ENCODE measurements at places on chromosomes 1 and 21.

DNA sequence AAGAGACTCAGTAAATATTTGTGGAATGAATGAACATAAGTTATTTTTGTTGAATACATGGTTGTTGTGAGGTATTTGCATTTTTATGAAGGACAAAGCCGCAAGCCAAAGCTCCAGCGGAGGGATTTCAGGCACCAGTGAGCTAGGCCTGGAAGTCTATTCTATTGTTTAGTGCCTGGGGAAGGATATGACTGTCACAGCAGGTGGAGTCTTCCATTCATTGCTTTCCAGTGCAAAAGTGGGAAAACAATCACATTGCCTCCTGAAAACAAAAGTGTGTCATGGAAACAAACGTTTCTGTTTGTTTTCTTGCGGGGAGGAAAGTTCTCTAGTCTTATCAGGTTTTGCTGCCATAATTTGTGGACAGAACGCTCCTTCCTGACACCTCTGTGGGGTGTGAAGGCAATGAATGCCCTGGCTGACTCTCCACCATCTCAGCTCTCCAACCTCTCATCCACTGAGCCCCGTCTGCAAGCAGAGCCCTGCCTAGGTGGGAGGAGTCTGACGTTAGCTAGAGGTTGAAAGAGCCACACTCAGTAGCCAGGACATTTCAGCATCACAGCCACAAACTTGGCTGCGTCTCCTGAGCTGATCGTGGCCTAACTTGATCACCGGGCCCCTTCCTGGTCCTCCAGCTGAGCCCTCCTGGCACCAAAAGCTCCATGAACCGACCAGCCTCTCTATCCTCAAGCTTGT is 739.1 kb downstream of the MATN1 start:
- DNase-seq, result no peak

DNA sequence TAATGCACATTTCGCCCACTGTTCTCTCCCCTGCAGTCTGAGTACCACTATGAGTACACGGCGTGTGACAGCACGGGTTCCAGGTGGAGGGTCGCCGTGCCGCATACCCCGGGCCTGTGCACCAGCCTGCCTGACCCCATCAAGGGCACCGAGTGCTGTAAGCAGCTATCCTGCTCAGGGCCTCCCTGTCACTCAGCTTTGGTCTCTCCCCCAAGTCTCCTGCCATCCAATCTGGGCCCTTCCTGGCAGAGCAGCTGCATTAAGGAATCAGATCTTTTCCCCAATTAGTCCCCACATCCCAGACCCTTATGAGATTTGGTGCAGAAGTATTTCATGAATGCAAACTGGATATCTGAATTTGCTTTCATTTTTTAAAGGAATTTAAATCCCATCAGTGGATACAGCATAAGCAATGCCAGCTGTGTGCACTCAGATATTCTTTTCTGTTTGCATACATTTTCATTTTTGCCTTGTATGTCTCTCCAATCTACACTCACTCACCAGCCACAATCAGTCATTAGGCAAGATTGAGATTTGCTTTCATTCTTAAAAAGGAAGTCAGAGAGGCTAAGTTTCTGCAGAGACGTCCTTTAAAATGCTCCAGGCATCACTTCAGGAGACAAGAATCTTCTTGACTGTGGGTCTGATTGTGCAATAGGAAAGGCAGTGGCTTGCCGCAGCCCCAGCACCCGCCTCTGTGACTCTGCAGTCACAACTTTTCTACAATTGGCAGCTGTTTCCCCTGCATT is 48.1 kb downstream of the ELAPOR1 start:
- DNase-seq, result no peak

GRCh38 chr1:43171312-43171875 is 696 bp downstream of the EBNA1BP2 start:
- no peak for DNase-seq

- no peak for DNase-seq
Observed at GRCh38 chr21:26282058-26282457, 111.5 kb upstream of the APP start.

- DNase-seq, result peak; percentile 71
Observed at GRCh38 chr1:10209905-10210810, at the start of gene KIF1B. Gene KIF1B (plus strand): TSS chr1:10210570. CDS start chr1:10232329, 21,759 bp downstream.

DNA sequence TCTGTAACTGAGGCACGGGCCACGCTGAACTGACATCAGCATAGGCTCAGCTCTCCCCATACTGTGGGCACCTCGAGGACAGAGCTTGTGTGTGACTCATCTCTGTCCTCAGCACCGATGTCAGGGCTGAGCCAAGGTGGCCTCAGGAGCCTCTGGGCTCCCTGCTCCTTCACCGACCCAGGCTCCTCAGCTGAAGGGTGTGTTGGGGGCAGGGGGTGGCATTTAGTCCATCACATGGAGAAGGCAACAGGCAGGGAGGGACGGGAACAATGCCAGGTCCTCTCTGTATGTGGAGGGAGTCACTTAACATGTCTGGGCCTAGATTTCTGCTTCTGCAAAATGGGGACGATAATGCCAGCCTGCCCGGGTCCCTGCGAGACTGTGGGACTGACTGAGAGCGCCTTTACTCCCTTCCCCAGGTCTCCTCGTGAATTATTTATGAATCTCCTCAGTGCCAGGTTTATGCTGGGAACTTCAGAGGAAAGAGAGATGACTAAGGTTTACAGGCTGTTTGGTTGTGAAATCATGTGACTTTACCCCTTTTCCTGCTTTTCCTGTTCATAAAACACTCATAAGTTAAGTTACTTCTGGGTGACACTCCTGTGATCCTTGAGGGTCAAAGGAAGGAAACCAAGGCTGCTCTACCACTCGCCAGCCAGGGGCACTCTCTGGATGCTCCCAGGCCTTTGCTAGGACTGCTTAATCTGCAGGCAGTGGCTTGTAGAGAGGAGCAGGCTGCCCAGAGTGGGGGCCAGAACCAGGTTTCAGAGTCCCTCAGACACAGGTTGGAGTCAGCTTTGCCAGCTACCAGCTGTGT is 16.2 kb downstream of the TTC39A start:
- no peak for DNase-seq

DNA sequence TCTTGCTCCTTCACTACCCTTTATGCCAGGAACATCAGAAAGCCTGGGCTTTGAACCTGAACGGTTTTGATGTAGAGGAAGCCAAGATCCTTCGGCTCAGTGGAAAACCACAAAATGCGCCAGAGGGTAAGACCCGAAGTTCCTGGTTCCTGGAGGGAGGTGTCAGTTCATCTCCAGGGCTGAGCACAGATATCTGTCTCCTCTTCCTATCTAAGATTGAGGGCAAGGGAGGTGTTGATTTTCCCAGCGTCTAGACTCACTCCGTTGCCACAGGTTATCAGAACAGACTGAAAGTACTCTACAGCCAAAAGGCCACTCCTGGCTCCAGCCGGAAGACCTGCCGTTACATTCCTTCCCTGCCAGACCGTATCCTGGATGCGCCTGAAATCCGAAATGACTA is 915 bp downstream of the CDC20 start:
- DNase-seq, result no peak

DNA sequence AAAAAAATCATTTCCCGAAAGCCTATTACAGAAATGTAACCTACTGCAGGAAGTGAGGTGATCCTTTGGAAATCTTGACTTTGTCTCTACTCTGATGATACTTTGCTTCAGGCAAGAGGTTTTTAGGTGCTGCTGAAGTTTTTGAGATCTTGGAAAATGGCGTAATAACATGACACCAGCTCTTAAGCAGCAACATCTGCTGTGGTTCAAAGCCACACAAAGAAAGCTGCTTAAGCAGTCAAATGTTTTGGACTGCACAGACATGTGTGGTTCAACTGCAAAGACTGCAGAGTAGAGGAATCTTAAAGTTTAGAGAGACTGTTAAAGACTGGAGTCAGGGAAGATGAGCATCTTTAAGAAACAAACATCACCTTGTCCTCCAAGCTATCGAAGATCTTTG is 139.0 kb downstream of the RASAL2 start:
- no peak for DNase-seq

GRCh38 chr1:53198241-53198651 is 1.6 kb downstream of the CPT2 start:
- DNase-seq, result no peak

- DNase-seq, result no peak
Observed at GRCh38 chr1:159171688-159172501, 480 bp downstream of the CADM3 start.

GRCh38 chr21:27569831-27570230 is 602.9 kb upstream of the ADAMTS5 start:
- no peak for DNase-seq

DNA sequence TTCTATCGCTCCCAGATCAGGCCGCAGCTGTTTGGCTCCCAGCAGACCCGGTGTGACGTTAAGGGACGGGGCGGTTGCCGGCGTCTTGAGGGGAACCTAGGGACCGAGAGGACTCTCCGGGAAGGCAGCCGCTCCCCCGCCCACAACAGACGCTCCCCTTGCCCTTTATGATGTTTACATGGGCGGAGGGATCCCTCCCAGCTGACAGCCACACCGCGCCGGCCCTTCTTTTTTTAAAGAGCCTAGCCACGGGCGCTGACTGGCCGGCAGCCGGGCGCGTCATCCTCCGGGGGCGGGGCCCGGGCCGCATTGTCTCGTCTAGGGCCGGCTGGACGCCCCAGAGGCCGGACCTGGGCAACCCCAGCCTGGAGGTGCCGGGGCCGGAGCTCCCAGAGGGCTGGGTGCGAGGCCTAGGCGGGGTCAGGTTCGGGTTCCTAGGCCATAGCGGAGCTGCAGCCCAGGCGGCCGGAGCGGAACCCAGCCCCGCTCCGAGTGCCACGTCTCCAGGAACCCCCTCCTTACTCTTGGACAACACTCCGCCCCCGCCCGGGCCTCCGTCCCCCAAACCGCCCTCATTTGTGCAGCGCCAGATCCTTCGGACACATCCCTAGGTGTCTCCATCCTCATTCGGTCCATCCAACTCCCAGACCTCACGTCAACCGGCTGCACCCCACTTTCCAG is at the start of gene PCAT6:
Gene PCAT6, plus strand, starts transcription at position 340 of the 681 bp plus-strand sequence.
- DNase-seq, result peak; percentile 79

GRCh38 chr1:67983867-67984266 is 66.6 kb downstream of the DIRAS3 start:
- DNase-seq, result no peak

DNA sequence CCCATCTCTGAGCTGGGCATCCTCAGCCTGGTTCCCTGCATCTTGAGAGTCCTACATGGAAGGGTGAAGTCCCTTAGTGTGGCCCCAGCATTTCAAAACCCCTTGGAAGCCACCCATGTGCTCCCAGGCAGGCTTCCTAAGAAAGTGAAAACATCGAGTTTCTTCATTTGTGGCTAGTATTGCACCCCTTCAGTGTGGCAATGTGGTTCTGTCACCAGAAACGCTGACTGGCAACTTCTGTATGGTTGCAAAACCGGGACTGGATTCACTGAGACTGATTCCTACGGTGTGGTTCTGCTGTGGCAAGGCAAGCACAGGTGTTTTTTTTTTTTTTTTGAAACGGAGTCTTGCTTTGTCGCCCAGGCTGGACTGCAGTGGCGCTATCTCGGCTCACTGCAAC is 9.0 kb upstream of the IFNGR2 start:
- DNase-seq, result no peak

GRCh38 chr1:31122741-31123140 is 57.2 kb upstream of the PUM1 start:
- no peak for DNase-seq

GRCh38 chr1:234276151-234276788 is 97.0 kb upstream of the COA6 start:
- DNase-seq, result no peak

DNA sequence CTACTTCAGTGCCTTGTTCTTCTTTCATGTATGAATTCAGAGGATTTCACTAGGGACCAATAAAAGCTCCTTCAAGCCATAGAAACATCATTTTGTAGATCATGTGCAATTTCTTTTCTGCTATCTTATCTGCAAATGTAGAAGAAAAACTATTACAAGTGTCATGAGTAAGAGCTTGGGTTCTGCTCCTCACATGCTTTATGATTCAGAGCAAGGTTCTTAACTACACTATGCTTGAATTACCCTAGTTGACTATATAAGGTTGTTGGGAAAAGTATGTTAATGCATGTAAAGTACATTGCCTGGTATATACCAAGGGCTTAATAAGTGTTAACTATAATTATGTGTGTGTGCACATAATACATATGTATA is 91.4 kb upstream of the S1PR1 start:
- DNase-seq, result no peak

DNA sequence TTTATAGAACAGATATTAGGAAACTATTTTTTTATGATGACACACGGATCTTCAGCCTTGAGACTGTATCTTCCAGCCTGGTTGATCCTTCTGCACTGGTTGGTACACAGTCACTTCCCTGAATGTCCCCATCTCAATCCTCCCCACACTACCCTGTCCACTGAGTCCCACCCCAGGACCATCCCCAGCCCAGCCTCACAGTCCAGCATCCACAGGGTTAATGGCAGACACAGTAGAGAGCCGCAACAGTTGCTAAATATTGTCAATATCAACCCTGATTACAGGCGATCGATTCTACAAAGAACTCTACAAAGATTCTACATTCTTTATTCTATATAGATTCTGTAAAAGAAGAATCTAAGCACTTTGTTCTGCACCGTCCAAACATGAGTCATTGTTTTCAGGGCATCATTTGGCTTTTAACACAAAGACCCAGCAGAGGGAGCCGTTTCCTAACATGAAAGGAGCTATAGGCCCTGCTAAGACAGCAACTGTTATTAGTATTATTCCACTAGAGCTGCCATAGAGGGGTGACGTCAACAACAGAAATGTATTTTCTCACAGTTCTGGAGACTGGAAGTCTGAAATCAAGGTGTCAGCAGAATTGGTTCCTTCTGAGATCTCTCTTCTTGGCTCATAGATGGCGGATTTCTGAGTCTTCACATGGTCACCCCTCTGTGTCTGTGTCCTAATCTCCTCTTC is 30.1 kb upstream of the IFNAR2 start:
- no peak for DNase-seq

DNA sequence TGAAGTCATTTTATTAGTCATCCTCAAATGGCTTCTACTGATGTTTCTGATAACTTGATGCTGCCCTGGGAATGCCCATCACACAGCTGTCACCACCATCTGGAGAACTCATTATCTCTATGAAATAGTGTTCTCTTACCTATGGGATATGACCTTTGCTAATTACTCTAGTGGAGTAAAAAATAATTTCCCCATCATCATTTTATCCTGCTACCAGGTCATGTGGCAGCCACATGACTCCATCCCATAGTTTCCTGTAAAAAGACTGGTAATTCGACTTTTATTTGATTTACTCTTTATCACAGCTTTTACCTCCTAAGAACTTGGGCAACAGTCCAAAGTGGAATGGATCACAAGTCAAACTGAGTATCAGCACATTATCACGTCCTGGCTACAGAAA is 76.1 kb upstream of the USP25 start:
- DNase-seq, result no peak

DNA sequence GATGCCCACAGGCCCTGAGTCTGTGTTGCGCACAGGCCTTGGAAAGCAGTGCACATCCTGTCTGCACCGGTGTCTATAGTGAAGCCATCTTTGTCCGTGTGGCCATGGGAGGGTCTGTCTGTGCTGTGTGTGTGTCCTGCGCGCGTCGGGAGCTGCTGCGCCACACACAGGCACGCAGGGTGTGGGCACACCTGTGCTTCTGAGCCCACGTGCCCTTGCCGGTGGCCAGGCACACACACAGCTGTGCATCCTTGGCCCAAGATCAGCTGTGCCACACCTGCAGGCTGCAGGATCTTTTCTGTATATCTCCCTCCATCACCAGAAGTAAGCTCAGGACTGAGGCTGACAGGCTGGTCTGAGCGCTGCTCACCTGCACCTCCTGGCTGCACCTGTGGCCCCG is 3.2 kb upstream of the SAMD11 start:
- no peak for DNase-seq

Data from cerebellar nuclear complex (tissue), 1 donor.